ENCODE measurements at places on chromosomes 13 and 19.

GRCh38 chr19:5832061-5832460, 7.4 kb downstream of the FUT6 start:
- no peak for DNase-seq

DNA sequence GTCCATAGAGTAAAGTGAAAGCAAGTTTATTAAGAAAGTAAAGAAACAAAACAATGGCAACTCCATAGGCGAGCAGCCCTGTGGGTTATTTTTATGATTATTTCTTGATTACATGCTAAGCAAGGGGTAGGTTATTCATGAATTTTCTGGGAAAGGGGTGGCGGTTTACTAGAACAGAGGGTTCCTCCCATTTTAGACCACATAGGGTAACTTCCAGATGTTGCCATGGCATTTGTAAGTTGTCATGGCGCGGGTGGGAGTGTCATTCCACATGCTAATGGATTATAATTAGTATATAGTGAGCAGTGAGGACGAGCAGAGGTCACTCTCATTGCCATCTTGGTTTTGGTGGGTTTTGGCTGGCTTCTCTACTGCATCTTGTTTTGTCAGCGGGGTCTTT, 8.4 kb upstream of the DCUN1D2 start:
- DNase-seq = no peak

DNA sequence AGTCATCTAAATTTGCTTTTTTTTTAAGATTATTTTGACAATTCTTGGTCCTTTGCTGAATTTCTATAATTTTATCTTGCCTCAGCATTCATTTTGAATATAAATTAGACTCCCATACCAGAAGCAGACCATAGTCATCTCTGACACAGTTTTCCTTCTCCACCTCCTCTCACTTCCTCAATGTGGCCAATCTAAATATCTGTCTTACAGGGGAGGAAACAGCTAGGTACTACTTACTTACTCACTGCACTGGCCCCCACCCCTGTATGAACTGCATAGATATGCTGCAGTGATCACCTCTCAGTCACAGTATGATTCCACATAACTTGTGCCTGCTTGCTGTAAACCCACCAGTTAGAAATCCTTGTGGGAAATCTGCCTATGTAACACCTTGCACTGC, 665.6 kb downstream of the FGF9 start:
- DNase-seq = no peak

DNA sequence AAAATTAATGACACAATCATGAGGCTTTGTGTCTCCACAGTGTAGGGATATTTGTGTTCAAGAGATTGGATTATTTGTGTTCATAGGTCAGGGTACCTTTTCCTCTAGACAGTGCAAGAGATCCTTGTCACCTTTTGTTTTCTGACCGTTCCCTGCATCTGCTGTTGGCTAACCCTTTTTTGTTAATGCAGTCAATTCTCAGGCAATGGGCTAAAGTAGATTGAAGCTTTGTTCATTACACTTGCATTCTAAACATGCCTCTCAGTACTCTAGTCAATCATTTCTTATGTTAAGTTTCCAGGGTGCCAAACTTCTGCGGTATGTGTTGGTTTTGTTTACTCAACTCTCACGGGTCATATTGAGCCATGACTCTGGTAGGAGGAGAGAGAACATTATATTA, 1.8 kb upstream of the MED4 start:
- no peak for DNase-seq

DNA sequence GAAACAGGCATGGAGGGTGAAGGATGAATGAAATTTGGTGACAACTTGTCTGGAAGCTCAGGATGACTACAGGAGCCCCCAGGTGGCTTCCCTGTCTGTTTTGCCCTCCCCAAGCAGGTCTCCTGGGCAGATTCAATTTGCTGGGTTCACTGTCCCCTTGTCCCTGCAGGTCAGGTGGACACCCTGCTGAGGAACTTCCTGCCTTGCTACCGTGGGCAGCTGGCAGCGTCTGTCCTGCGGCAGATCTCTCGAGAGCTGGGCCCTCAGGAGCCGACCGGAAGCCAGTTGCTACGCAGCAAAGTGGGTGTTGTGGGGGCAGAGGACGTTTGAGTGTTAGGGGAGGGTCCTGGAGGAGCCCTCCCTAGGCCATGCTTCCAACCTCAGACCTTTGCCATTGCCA, 19.1 kb downstream of the PGLS start:
- DNase-seq = no peak

- no peak for DNase-seq
Observed at GRCh38 chr13:97223711-97224541, 1.8 kb downstream of the MBNL2 start.

GRCh38 chr13:101262306-101262705, 154.0 kb downstream of the NALCN start:
- DNase-seq = no peak

- DNase-seq = no peak
Observed at GRCh38 chr19:53101518-53101917, 1.7 kb downstream of the ZNF160 start.

GRCh38 chr13:44412346-44412935, 38.8 kb downstream of the SERP2 start:
- no peak for DNase-seq

DNA sequence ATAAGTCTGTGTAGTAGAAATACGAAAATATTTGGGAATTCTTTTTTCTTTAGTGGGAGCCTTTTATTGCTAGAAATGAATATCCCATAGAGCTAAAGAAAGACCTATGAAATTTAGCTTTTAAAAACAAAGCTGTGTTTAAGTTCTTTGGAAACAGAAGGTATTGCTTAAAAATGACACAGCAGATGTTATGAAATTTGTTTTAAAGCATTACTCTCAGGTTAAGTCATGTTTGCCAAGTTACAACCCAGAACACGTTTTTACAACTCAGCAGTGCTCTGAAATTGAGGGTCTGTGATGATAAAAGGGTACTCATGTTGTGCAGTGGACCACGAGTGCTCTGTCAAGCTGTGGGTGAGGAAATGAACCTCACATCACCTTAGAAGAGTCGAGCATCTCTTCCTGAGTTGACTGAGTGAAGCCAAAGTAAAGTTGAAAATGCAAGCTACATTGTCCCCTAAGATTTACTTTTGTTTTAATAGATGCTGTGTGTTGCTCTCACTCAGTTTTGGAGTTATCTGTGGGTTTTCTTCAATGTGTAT, 161.1 kb downstream of the SHISA2 start:
- DNase-seq = no peak
